ENCODE measurements at places on chromosomes 12 and 14.
A peak's percentile ranks its signal among the peaks of the same experiment; 100 is the strongest.

DNA sequence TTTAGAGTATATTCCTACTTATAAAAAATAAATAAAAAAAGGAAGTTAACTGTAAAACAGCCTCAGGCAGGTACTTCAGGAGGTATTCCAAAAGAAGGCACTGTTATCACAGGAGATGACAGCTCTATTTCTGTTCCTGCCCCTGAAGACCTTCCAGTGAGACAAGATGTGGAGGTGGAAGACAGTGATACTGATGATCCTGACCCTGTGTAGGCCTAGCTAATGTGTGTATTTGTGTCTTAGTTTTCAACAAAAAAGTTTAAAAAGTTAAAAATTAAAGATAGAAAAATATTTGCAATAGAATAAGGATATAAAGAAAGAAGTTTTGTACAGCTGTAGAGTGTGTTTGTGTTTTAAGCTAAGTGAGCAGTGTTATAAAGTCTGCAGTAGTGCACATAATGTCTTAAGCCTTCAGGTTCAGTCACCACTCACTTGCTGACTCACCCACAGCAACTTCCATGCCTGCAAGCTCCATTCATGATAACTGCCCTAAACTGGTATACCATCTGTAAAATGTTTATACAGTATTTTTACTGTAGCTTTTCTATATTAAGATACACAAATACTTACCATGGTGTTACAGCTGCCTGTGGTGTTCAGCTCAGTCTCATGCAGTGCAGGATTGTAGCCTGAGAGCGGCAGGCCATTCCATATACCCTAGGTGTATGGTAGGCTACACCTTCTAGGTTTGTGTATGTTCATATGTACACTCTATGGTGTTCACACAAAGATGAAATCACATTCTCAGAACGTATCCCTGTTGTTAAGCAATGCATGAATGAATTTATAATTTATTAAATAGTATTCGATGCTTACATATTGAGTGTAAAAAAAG lies 121.1 kb downstream of the ANO6 start:
- DNase-seq = peak; percentile 61

- peak; percentile 47 for DNase-seq
Observed at GRCh38 chr12:49673446-49674317, 33.5 kb downstream of the FMNL3 start.

DNA sequence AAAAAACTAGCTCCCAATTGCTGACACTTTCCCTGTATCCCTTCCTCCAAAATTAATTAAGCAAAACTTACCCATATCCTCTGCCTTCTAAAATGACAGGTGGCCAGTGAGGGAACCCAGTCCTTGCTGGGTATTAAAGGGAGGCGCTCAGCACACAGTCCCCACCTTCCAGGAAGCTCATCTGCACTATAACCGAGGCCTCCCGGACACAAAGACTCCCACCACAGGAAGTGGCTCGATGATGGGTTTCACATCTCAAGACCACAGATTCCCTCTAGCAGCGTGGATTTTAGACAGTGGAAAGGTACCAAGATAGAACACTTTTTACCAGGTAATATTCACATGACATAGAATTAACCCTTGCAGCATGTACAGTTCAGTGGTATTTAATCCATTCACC lies 126.8 kb upstream of the NCOR2 start:
- DNase-seq = no peak

DNA sequence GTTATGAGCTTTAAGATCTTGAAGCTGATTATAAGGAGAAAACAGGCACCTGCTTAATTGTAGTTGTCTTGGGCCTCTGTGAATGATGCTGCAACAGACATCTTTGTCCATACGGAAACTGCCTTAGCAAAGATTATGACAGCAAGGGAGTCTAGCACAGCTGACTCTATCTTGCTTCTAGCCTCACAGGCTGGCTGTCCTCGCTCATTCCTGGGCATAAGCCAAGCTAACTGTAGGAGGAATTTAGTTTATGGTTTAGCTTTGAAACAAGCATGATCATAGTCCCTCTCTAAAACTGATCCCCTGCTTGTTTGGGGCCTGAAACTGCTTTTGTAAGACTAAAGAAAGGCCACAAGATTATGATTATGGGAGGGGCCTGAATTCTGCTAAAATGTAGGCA lies 74.3 kb upstream of the C14orf132 start:
- no peak for DNase-seq

- peak; percentile 21 for DNase-seq
Observed at GRCh38 chr14:38208618-38209562, 1.2 kb downstream of the SSTR1 start.

- no peak for DNase-seq
Observed at GRCh38 chr14:93643127-93643526, 145.2 kb downstream of the PRIMA1 start.

GRCh38 chr12:25587346-25587745 lies 34.3 kb upstream of the LMNTD1 start:
- no peak for DNase-seq

- no peak for DNase-seq
Observed at GRCh38 chr12:7859552-7859951, 13.2 kb downstream of the SLC2A14 start.

- no peak for DNase-seq
Observed at GRCh38 chr14:77912754-77913556, 113.0 kb downstream of the ADCK1 start.

All from kidney epithelial cell (primary cell).